ENCODE measurements at places on chromosomes 2 and 18.

DNA sequence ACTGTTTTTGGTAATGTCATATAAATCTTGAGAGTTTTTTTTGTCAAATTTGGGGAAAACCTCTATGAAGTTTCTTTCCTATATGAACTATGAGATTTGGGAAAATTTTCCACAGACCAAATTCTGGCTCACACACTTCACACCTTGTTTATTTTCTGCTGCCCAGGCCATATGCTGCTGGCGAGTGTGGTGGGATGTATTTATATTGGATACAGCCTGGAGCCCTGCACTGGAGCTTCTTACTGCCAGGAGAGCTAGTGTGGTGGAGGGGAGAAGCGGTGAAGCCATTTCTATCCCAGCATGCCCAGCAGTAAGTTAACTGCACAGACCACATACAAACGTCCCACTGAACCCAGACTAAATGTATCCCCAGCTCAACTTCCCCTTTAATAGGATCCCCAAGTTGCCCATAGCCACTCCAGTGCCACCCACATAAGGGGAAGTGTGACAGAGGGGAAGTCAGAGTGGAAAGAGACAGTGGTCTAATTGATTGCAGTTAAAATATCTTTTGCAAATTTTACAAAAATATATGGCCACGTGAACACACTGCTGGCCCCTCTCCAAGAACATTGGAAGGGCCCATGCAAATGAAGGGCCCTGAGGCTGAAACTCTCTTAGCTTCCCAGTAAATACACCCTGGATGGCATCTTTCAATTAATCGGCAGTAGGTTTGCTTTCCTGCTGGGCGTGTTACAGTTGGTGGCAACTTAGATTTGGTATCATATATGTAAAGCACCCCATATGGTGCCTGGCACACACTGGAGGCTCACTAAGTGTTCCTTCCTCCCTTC, 146.6 kb upstream of the ITGA6 start:
- no peak for DNase-seq

- no peak for DNase-seq
Measured at GRCh38 chr2:113084249-113085000, 16.7 kb downstream of the IL1F10 start.

GRCh38 chr2:2291500-2292260, 39.4 kb downstream of the MYT1L start:
- no peak for DNase-seq

- DNase-seq = peak; percentile 26
Measured at GRCh38 chr2:12032398-12032797, 286.0 kb downstream of the LPIN1 start.

GRCh38 chr2:74014813-74015212, 30.1 kb downstream of the TET3 start:
- DNase-seq = no peak

- DNase-seq = no peak
Measured at GRCh38 chr2:3189076-3189591, 188.5 kb downstream of the EIPR1 start.

DNA sequence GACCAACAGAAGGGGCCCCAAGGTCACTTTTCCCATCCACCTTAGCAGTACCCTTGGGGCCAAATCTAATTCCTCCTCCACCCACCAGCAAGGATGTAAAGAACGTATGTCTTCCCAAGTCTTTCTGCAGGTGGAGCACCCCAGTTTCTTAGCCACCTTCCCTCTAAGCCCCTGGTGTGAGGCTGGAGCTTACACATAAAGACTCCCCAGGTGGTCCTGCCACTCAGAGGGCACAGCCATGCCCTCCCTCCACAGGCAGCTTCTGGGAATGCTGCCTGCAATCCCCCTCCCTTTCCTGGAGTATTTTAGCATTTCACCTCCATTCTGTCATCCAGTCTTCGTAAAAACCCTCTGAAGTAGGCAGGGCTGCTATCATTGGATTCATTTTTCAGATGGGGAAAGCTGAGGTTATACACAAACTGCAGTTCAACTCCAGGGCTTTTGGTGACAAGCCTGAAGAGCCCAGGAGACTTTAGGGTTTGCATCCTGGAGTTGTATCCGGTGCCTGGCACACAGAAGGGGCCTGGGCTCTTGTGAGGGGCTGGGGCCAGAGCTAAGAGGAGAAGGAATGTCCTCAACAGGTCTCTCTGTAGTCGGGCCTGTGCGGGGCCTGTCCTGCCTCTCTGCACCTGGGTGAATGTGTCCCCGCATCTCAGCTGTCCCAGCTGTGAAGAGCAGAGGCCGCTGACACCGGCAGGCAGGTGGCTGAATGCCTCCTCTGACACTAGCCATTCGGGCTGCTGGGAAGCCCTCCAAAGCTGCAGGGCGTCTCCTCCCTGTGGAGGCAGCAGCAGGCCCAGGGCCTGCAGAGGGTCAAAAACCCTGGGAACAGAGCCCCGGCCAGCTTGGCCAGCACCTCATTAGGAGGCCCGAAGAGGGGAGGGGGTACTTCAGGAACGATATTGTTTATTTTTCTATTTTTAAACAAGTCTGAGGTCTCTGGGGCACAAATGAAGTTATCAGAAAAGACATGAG, 27.6 kb downstream of the CIB4 start:
- DNase-seq = no peak

GRCh38 chr2:181235683-181236459, 221.3 kb upstream of the ITGA4 start:
- peak; percentile 52 for DNase-seq

DNA sequence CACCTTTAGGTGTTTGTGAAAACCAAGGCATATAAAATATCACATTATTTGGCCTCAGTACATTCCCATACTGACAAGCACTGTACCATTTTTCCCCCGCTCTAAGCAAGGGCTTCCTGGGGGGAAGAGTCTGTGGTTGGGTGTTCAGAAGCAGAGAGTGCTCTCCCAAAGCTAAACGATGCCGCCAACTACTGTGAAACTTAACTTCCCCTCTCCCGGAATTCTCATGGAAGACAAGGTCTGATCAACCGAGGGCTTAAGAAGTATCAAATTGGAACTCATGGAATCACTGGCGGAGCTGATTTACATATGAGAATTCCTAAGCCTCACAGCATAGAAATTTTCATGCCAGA, 433 bp upstream of the MFF start:
- DNase-seq = peak; percentile 37

- no peak for DNase-seq
Measured at GRCh38 chr2:222465746-222466145, 41.4 kb downstream of the SGPP2 start.

- DNase-seq = no peak
Measured at GRCh38 chr2:17301437-17301836, 216.8 kb downstream of the RAD51AP2 start.

DNA sequence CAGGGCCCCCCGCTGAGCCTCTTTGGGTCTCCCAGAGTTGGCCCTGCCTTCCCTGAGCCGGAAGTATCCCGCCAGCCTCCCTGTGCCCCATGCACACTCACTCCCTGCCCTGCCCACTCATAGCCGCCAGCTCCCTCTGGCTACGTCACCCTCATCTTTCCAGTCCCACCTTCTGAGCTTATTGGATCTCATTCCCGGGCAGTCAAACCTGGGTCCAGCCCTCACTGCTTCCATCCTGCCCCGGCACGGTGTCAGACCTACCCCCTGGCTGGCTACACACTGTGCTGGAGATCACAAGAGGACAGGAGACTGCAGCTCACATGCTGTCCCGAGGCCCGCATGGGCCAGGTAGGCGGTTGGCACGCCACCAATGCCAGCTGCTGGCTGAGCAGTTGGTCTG, 147.2 kb downstream of the ASB1 start:
- no peak for DNase-seq

- no peak for DNase-seq
Measured at GRCh38 chr2:40028792-40029488, 249.9 kb upstream of the THUMPD2 start.

DNA sequence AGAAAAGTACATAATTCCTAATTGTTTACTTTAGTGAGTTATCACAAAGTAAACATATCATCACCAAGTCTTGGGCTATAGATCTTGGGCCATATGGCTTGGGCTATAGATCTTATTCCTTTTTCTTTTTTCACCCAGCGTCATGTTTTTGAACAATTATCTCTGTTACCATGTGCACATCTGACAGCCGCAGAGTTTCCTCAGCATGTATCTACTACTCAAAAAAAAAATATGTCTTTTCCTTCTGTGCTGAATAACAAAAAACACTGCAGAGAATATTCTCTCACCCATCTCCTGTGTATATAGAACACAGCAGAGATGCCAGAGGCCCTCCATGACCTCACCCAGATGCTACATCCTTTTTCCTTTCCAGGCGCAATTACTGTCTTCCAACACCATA, 76.2 kb upstream of the MYO3B start:
- no peak for DNase-seq

GRCh38 chr2:171726847-171727450, 39.7 kb downstream of the DYNC1I2 start:
- no peak for DNase-seq

- no peak for DNase-seq
Measured at GRCh38 chr2:38617301-38617700, 14.6 kb upstream of the HNRNPLL start.

DNA sequence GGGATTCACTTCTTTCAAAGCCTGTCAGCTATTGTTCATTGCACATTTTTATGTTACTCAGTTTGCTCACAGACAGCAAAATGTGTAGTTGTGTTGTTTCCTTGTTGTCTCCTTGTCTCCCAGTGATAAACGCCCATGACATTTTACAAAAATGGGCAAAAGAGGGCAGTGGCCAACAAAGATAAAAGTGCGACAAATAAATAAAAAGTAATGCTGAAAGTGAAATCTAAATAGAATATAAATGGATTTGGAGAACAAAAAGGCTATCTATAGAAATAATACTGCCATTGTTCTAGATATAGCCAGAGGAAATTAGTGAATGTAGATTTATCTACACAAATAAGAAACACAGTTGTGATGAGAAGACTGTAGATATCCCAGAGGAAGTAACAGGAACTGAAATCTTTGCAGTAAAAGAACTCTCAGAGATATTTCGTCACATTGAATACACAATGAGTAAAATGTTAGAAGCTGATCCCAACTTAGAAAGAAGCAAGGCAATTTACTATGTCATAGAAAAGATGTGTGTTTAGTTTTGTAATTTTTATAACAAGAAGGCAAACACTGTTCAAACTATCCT, 1186.2 kb upstream of the FAM98A start:
- DNase-seq = no peak

DNA sequence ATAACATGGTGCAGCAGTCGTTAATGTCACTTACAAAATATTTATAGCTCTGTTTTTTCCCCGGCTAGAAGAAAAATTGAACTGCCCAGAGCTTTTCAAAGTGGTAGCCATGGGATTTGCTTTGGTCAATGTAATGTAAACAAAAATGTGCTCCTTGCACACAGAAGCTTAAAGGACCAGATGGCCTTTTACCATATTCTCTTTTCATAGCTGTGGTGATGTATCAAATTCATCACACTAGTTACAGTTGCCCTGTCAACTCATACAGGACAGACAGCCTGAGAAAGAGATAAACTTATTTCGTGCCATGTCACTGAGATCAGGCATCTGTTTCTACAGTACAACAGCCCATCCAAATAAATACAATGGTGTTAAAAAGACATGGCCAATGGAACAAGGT, 368.1 kb upstream of the CDH19 start:
- DNase-seq = no peak

DNA sequence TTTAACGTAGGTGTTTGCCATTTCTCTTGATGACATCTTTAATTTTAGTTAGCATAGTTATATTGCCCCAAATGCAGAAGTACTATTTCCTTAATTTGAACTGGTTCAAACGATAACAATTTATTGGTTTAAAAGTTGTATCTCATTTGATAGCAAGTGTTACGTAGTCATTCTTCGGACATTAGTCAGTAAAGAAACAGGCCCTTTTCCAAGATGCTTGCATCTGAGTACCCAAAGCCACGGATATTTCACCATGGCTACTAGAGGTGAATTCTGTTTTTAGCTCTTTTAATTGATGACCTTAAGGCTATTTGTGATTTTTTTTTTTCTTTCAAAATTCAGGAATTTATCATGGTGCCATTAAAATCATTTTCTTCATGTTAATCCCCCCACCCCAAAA, 32.1 kb downstream of the GLS start:
- DNase-seq = no peak

- no peak for DNase-seq
Measured at GRCh38 chr2:7004636-7005035, 87.4 kb downstream of the RNF144A start.

DNA sequence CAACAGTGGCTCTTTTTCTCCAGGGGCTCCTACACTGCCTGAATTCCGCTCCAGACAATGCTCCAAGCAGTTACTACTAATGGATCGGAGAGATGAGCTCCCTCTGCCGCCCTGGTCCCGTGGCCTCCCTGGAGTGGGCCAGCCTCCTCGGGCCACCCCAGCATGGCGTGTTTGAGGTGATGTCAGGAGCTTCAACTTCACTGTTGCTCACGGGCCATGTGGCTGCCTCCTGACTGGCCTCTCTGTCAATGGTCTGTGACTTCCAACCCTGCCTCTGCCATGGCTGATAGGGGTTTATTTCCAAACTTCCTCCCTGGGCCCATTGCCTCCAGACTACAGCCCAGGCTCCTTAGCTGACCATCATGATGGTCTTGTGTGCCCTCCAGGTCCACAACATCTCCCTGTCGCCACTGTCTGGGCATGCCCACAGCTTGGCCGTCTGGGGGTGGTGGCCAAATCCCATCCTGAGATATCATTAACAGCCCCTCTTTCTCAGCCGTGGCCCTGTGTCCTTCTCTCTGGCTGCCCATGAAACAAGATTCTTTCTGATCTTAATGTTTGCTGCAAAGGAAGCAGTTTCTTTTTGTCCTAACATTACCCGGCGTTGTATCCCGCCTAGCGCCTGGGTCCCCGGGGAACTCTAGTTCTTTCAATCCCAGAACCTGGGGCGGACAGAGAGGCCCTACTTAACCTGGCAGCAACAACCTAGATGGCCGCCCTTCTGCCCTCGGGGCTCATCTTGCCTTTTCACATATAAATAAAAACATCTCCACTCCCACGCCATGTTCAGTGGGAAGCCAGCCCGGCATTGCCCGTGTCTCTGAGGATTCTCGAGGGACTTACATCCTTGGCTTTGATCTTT, 38.1 kb downstream of the ATOH8 start:
- DNase-seq = no peak

GRCh38 chr2:151852260-151853069, 24.2 kb upstream of the ARL5A start:
- DNase-seq = no peak
